ENCODE measurements at places on chromosomes 16 and 17. TPM values are rescaled to one million over a fixed set of nuclear protein-coding genes. Genes with fewer than 3 reads are reported as not detected.

The STH gene
- polyA plus RNA-seq, result not detected

The WNK4 gene
- polyA plus RNA-seq, result 8.7 TPM

DNA sequence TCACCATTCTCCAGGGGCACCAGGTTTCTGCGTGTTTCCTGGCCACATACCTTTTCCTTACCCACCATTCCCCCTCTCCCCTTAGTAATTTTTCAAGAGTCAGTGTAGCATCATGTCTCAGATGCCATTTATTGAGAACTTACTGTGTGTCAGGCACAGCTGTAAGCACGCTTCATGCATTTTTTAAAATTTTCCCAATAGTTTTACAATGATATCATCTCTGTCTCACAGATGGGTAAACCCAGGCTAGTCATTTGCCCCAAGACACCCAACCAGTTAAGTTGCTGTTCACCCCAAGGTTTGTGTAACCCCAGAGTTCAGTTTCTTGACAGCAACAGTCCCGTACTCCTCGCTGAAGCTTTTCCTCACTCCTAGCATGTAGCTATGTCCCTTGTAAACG is 56.4 kb upstream of the IRX3 start:
- no peaks in the 10 kb centered on the region for H3K36me3 ChIP-seq
- no peaks in the 10 kb centered on the region for H3K4me1 ChIP-seq
- no peak for DNase-seq
- H3K27ac ChIP-seq, result no peak overlapping the region

DNA sequence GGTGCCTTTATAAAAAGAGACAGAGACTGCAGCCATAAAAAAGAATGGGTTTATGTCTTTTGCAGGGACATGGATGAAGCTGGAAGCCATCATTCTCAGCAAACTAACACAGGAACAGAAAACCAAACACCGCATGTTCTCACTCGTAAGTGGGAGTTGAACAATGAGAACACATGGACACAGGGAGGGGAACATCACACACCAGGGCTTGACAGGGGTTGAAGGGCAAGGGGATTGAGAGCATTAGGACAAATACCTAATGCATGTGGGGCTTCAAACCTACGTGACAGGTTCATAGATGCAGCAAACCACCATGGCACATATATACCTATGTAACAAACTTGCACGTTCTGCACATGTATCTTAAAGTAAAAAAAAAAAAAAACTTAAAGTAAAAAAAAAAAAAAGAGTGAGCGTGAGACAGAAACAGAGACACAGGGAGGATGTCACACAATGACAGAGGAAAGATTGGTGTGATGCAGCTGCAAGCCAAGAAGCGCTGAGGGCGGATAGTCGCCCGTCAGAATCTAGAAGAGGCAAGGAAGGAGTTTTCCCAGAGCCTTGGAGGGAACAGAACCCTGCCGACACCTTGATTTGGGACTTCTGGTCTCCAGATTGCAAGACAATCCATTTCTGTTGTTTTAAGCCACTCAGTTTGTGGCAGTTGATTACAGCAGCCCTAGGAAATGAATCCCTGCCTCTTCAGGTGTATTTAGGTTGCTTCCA is 27.4 kb upstream of the TNS4 start:
- no peaks in the 10 kb centered on the region for H3K36me3 ChIP-seq
- no peak overlapping the region for H3K4me3 ChIP-seq
- no peak overlapping the region for H3K27ac ChIP-seq
- no peaks in the 10 kb centered on the region for H3K27me3 ChIP-seq
- DNase-seq, result no peak

DNA sequence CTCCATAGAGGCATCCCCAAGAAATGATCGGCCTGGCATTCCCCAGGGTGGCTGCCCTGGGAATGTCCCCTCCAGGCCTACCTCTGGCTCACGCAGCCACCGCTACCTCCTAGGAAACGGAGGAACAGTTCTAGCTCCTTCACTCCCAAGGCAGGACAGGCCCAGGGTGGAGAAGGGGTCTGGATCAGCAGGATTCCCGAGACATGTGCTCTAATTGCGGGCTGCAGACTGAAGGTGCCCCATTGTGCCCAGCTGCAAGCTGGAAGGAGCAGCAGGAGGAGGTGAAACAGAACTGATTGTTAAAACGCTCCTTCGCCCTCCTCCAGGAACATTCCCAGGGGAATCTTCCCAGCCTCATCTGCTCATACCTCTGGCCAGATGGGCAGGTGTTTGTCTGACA is 40.8 kb downstream of the SCNN1G start:
- H3K27me3 ChIP-seq, result no peaks in the 10 kb centered on the region
- H3K4me3 ChIP-seq, result no peak overlapping the region
- no peaks in the 10 kb centered on the region for H3K36me3 ChIP-seq

DNA sequence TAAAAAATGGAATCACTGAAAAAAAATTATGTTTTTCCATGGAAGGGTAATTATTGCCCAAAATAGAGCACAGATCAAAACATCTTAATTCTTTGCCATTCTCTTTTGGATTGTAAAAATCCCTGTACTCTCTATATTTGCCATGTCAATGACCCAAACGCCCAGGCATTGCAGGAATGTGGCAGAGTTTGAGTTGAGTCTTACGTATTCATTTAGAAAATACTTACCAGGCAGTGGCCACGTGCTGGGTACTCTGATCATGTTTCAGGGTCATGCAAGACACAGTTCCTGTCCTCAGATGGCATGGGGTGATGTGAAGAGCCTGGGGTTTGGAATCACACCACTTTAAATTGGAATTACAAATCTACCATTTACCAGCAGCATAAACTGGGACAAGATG is 267.7 kb downstream of the ABCC12 start:
- H3K4me1 ChIP-seq, result no peaks in the 10 kb centered on the region
- no peak overlapping the region for H3K4me3 ChIP-seq
- no peak for DNase-seq

DNA sequence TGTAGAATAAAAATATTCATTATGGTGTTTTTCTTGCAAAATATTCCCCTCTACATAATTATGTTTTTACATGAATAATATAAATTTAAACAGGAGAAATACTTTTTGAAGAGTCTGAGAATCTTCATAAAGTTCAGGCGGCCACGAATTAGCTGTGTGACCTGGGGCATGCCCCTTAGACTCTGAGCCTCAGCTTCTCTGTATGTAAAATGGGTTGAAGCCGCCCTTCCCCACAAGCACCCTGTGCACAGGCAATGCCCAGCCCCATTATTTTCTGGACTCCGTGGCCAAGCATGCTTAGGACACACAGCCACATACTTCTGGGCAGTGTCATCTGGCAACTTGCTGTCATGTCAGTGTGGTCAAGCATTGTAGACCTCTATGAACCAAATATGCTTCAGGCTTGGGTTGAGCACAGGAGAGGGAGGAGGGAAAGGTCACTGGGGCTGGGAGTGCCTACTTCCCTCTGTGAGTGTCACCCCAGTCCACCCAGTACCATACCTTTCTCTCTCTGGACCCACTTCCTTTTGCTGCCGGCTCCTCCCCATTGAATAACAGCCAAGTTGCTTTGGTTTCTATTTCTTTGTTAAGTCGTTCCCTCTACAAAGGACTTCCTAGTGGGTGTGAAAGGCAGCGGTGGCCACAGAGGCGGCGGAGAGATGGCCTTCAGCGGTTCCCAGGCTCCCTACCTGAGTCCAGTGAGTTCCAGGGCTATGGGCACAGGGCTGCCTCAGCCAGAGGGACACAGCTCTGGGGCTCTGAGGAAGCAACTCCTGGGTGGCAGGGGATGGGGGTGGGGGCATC is at the start of gene LGALS9:
Gene LGALS9 (plus strand): TSS at position 582 of the 804 bp plus-strand sequence. CDS start 78 bp downstream, at position 660.
- no peak for DNase-seq
- no peaks in the 10 kb centered on the region for H3K36me3 ChIP-seq
- H3K27ac ChIP-seq, result no peak within 1 kb of the TSS
- H3K4me3 ChIP-seq, result no peak within 1 kb of the TSS

DNA sequence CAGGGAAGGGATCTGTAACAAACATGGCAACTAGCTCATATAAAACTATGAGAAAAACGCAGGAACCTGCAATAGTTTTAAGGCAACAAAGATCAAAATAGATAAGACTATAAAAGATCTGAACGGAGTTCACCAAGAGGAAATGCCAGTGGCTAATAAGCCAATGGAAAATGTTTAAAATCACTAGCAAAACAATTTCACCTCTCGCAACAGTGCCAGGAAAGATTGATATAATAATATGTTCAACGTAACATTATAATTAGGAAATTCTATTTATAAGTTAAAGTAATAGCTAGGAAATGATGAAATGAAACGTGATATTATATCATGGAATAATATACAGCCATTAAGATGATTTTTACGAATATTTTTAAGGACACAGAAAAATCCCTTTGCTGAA is 16.0 kb downstream of the MRC2 start:
- no peak for DNase-seq
- peaks cover 8% of the 10 kb centered on the region for H3K36me3 ChIP-seq
- H3K27me3 ChIP-seq, result no peaks in the 10 kb centered on the region

GRCh38 chr16:85134076-85134788 is 22.0 kb upstream of the CIBAR2 start:
- no peaks in the 10 kb centered on the region for H3K36me3 ChIP-seq
- H3K27ac ChIP-seq, result no peak overlapping the region
- peaks cover 9% of the 10 kb centered on the region for H3K4me1 ChIP-seq
- H3K27me3 ChIP-seq, result no peaks in the 10 kb centered on the region
- no peak for DNase-seq

GRCh38 chr16:12672986-12673385 is 130.7 kb downstream of the CPPED1 start:
- no peak overlapping the region for H3K4me3 ChIP-seq
- no peaks in the 10 kb centered on the region for H3K36me3 ChIP-seq
- H3K27ac ChIP-seq, result no peak overlapping the region
- H3K4me1 ChIP-seq, result peaks cover 2% of the 10 kb centered on the region

The GPRC5B gene
- 1.1 TPM for polyA plus RNA-seq
